Neural crest cell (in vitro differentiated cells): ENCODE measurements at places on chromosomes 2 and 18.

DNA sequence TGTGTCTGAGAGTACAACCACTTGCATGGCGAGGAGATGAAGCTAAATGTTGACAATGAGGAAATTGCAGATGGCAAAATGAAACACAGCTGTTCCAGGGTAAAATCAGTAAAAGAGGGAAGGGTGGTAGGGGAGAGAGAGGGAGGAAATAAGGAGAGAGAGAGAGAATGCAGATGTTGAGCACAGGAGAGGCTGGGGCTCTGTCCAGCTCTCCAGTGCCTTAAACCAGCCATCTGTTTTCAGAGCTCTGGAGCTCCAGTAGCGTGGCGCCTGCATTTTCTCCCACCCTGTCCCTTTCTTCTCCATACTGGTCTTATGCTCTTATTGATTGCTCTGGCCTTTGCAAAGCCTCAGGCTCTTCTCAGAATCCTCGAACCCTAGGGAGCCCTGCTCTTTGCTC lies 52.7 kb upstream of the BOD1L2 start:
- no peak for DNase-seq

- no peak for DNase-seq
These were observed 43.0 kb downstream of the KLF7 start for GRCh38 chr2:207122651-207123334.

- no peak for DNase-seq
These were observed 6.5 kb downstream of the RPIA start for GRCh38 chr2:88698027-88698413.

- no peak for DNase-seq
These were observed 43.6 kb downstream of the UGGT1 start for GRCh38 chr2:128134573-128134972.

DNA sequence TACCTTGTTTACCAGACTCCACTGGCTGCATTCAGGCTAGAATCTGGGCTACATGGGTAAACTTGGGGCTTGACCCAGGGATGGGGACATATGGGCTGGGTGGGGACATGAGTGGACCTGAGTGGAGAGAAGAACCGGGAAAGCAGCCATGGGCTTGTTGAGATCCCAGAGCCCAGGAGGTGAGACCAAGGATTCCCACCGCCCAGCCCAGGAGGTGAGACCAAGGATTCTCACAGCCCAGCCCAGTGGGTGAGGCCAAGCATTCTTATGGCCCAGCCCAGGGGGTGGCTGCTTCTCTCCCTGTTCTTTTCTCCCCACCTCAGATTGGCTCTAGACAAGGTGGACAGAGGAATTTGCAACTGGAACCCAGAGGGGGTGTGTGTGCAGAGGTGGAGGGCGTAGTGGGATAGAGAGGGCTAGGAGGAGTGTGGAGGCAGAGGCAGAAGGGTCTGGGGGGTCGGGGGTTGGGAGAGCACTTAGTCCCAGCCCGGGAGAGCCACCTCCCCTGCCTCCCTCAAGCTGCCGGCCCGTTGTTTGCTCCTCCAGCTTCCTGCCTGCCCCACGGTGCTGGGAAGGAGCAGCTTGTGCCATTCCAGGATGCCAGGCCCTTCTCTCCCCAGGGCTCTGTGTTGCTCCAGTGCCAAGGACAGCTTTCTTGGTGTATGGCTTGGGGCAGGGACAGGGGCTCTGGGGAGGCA lies 25.6 kb downstream of the GLI2 start:
- DNase-seq: no peak

- DNase-seq: no peak
These were observed 17.0 kb downstream of the BABAM2 start for GRCh38 chr2:27907547-27907946.

GRCh38 chr2:20223407-20224163 lies 1.3 kb downstream of the SDC1 start:
- DNase-seq: peak; percentile 48

DNA sequence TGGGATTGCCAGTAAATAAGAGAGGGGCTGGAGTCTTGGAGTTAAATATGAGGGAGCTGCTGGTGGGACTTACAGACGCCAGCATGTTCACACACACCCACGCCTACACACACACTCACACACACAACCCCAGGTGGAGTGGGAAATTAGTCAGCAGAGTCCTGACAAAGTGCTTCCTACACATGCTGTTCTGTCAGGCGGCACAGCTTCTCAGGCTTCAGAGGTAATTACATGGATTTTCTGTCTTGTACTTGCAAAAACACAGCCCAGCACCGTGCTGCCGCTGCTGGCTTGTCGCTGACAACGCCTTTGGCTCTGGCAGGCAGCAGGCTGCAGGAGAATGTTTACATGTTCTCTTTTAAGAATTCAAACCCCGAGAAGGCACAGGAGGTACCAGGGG lies 1186.3 kb upstream of the CELF4 start:
- DNase-seq: no peak

GRCh38 chr2:98530114-98530513 lies 78.2 kb downstream of the COA5 start:
- DNase-seq: no peak

DNA sequence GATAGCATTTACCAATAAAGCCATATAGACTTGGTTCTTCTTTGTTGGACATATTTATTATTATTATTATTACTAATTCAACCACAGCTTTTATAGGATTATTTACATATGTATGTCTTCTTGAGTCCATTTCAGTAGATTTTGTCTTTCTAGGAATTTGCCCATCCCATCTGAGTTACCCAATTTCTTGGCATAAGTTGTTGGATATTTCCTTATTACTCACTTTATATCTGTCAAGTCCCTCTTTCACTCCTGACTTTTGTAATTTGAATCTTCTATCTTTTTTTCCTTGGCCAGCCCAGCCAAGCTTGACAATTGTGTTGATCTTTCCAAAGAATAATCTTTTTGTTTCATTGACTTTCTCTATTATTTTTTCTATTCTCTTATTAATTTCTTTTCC lies 543.7 kb downstream of the SUCLG1 start:
- DNase-seq: no peak

- no peak for DNase-seq
These were observed at the start of gene ASPRV1 for GRCh38 chr2:69961496-69961895. ASPRV1 (minus strand) TSS chr2:69961631; CDS start chr2:69961436, 195 bp downstream.

DNA sequence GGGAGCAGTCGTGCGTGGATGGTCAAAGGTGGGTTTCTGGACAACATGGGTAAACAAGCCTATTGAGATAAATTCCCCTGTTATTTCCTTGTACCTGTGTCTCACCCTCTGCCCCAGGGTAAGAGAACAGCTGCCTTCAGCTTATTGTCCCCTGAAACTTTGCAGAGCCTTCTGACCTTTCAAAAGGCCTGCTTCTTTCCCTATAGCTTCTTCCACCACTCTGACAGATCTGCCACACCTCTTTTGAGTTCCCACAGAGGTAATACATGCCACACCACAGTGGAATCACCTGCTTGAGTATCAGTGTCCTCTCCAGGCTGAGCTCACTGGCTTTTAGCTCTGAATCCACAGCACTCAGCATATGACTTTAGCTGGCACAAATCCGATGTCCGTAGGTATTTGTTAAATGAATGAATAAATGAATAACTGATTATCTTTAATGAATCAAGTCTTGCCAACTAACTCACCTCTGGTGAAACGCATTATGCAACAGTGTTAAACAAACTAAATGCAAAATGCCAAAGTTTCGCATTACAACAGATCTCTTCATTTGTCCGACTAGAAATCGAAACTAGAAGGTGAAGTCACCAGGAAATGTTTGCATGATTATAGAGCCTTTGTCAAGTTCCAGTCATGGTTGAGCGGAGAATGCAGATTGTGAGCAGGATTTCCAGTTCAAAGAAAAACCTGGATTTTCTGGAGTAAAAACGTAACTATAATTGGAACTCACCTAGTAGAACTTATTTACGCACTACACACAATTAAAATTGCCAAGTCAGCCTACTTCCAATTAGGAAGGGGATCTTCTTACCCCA lies 16.4 kb downstream of the DYNAP start:
- DNase-seq: no peak

DNA sequence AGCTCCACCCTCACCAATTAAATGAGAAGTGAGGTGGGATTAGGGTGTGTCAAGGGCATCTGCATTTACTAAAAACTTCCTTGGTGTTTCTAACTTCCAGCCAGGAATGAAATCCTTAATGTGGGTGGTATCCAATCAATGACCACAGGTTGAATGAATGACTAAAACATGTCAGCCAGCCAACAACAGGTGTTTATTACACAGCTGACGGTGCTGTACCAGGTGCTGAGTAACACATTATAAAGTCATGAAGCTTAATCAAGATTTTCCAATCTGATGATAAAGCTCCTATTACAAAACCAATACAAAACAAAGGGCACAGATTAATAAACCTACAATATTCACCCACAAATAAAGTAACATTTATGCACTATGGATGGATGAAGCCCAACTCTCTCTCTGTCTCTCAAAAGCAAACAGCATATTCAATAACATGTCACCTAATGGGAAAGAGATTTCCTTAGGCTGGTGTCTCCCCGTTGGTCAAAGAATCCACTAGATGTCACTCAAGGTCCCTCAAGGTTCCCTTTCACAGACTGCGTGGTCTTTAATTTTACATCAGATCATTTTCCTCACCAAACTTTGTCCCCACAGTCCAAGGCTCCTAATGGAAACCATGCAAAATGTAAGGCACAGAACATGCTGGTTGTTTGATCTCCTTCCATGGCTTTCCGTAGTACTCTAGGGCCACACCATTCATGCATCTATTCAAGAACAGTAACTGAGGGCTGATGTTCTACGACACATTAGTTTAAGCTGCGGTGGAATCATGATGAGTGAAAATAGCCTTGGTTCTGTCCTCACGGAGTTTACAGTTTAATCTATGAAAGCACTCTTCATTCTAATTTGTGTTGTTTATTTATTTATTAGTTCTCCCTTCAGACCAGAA lies 6.4 kb upstream of the PTPN4 start:
- no peak for DNase-seq

DNA sequence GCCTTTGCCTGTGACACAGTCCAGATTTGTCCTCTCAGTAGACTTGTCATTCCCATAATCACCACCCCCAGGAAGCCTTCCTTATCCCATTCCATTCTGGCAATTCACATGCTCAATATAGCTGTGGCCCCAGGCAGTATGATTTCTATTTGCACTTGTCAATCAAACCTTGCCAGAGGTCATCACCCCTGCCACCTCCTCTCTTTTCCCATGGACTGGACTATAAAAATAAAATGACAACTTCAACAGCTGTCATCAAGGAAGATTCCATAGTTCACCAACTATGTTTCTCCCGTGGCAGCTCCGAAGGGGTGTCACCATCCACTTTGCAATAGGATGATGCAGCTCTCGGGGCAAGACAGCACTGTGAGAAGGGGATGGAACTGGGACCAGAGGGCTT lies 255.7 kb downstream of the CELF4 start:
- no peak for DNase-seq

DNA sequence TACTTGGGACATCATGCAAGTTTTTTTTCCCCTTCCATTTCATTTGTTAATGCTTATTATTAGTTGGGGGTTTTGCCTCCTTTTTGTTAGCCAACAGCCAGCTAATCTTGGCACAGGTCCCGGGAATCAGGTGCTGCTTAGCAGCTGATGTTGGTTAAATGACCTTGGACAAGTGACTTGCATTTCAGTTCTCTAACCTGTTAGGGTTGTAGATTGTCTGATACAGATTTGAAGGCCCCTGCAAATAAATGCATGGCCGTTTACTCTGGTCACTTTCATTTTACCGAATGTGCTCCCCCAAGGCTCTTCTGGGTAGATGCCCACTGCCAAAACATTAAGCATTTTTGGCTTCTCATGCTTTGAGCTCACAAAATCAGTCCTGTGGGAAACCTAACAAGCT lies 120.9 kb downstream of the SPTBN1 start:
- no peak for DNase-seq

DNA sequence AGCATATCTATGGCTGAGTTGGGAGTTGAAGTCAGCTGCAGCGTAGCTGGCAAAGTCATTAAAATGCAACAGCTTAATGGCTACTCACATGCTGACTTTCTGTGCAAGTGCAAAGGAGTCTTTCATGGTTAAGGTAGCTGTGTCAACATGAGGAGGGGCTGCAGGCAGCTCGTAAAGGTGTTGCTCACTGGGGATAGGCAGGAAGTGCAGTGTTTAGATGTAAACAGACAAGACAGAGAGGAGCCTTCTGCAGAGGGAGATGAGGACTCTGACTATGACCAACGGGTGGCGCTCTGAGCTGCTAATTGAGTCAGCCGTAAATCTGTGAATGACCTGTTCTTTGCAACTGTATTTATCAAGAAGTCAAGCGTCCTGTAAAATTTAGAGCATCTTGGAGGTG lies 22.3 kb upstream of the CAVIN2 start:
- peak; percentile 33 for DNase-seq

GRCh38 chr18:48663931-48664847 lies 125.4 kb downstream of the CTIF start:
- peak; percentile 85 for DNase-seq

DNA sequence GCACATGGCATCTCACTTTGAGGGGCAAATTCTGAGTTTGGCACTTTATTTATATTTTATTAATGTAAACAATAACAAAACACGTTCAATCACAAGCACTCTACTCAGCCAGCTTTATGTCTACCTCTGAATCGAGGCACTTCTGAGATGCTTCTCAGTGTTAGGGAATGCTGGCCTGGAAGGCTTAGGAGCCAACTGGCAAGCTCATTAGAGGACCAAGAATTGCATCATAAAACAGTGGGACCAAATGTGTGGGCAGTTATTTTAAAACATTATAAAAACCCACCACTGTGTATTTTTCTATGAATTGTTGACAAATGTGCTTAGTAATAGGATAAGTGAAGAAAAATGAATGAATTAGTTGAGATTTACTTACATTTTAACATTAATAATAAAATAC lies 46.8 kb upstream of the SMIM21 start:
- DNase-seq: no peak

GRCh38 chr18:80136679-80137078 lies 27.6 kb downstream of the ADNP2 start:
- DNase-seq: no peak

GRCh38 chr2:28991021-28991420 lies 9.9 kb downstream of the TOGARAM2 start:
- DNase-seq: no peak

DNA sequence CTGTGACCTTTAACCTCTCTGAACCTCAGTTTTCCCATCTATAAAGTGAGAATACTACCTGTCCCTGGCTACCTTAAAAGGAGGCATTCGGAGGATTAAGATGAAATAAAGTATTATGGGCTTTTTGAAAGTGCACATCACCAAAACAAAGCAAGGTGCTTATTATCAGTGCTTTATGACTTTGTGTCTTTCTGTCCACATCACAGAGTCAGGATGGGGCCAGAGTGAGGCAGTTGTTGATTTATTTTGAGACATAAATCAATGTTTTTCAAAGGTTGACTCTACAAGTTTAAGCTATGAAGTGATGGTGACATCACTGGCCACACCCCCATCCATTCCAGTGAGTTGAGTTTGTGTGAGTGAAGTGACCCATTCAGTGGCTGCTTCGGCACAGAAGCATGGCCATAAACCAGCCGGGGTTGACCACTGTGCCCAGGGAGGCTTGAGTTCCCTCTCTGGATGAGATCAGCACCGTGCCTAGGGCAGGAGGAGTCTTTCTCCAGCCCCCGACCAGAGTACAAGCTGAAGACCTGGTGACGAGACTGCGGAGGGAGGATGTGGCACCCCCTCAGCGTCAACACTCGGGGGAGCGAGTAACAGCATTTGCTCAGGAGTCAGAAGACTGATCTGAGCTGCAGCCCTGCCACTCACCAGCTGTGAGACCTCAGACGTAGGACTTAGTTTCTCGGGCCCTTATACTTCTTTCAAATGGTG lies 89.0 kb upstream of the PPP1CB start:
- DNase-seq: no peak

GRCh38 chr18:61322265-61322873 lies 10.9 kb upstream of the CDH20 start:
- peak; percentile 83 for DNase-seq
